ENCODE measurements at places on chromosomes 12 and 14.
A peak's percentile ranks its signal among the peaks of the same experiment; 100 is the strongest.

- no peak for DNase-seq
Measured at GRCh38 chr12:78793982-78794381, 70.6 kb upstream of the SYT1 start.

GRCh38 chr12:10374624-10375018, 15.2 kb downstream of the KLRK1 start:
- no peak for DNase-seq

GRCh38 chr14:77066578-77067172, 31.4 kb upstream of the CIPC start:
- no peak for DNase-seq

- DNase-seq, result no peak
Measured at GRCh38 chr14:99272899-99273765, 1.1 kb upstream of the BCL11B start.

DNA sequence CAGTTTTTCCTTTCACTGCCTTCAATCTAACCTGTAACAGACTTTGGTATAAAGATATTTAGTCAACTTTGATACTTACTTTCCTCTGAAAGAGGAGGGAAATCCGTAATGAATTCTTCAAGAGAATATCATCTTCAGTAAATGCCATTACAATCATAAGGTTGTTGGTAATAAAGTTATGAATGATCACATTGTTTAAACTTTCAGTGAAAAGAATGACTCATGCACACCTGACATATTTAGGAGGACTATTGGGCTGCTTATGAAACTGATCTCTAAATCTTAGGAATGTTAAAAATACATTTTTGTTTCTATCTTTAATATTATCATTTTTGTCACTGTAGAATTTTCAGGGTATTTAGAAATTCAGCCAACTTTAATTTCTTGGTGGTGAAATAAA, 474.7 kb downstream of the SLC16A7 start:
- peak; percentile 38 for DNase-seq

GRCh38 chr12:46628176-46628575, 197.6 kb downstream of the SLC38A4 start:
- DNase-seq, result no peak

Measured in HCEC 1CT (cell line).